GM06990 (cell line): ENCODE measurements at places on chromosomes 2 and 18.

GRCh38 chr18:49854681-49855080 lies 41.3 kb upstream of the ACAA2 start:
- no peak for DNase-seq

GRCh38 chr2:23355001-23355400 lies 30.0 kb upstream of the KLHL29 start:
- no peak for DNase-seq

GRCh38 chr18:36627637-36628036 lies 201.2 kb downstream of the TPGS2 start:
- no peak for DNase-seq

DNA sequence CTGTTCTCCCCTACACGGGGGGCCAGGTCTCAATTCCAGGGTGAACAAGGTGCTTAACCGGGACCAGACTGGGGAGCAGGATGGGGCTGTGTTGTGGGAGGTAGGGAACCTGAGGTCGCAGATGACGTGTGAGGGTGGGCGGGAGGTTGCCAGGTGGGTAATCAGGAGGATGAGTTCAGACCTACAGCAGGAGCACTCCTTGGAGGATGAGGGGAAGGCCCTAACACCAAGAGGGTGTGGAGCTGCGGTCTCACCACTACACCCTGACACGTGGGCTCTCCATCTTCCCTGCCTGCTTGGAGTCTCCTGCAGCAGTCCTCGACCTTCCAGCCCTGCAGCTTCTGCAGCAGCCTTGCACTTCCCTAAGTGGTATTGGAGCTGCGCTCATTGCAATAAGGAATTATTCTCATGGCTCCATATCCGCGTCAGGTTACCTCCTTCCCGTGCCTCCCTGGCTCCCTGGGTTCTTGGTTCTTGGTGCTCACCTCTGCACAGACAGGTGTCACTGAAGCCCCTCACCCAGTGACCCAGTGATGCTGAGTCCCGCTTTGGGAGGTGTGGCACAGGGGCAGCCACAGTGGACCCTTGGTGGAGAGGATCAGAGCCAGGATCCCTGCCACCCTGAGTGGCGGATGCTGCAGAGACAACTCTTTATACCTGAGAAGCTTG lies 15.5 kb downstream of the SH3BP4 start:
- no peak for DNase-seq

GRCh38 chr18:32148185-32148870 lies 41.5 kb upstream of the MEP1B start:
- DNase-seq: no peak

- DNase-seq: peak; percentile 41
These were observed 112.1 kb downstream of the KYNU start for GRCh38 chr2:142989273-142990204.

GRCh38 chr18:3692113-3692621 lies 242.2 kb downstream of the TGIF1 start:
- no peak for DNase-seq

- DNase-seq: no peak
These were observed 93.1 kb downstream of the PIK3C3 start for GRCh38 chr18:42048158-42048557.

GRCh38 chr18:10046178-10046807 lies 132.5 kb downstream of the VAPA start:
- no peak for DNase-seq
